ENCODE measurements at places on chromosomes 12 and 14. TPM values are rescaled to one million over a fixed set of nuclear protein-coding genes. Genes with fewer than 3 reads are reported as not detected.

DNA sequence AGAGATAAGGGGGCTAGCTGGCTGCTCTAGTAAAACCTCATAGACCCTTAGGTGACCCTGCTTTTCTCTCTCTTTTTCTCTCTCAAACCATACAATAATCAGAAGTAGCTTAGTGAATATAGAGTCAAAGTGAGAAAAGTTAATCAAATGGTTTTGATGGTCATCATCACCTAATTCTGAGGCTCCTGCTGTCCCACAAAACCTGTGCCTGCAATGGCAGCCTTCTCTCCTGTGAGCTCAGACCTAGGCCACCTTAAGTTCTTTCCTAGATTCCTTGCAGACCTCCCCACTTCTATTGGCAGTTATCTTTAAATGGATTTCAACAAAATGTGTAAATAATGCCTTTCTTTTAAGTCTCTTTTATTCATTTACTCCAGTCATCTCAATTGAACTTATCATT lies 1.5 kb upstream of the RPAP3 start:
- peaks cover 4% of the 10 kb centered on the region for H3K36me3 ChIP-seq
- peaks cover 59% of the 10 kb centered on the region for H3K4me1 ChIP-seq
- peak overlapping the region; percentile 25 for H3K27ac ChIP-seq

GRCh38 chr12:53501615-53502181 lies 615 bp downstream of the TARBP2 start:
- H3K4me3 ChIP-seq, result peak overlapping the region; percentile 99
- H3K36me3 ChIP-seq, result peaks cover 2% of the 10 kb centered on the region
- H3K27me3 ChIP-seq, result no peaks in the 10 kb centered on the region
- peaks cover 46% of the 10 kb centered on the region for H3K4me1 ChIP-seq
- no peak for DNase-seq
- H3K27ac ChIP-seq, result peak overlapping the region; percentile 88

Gene BATF
- total RNA-seq, result 185 TPM

Gene PKP2
- total RNA-seq, result 0.39 TPM

DNA sequence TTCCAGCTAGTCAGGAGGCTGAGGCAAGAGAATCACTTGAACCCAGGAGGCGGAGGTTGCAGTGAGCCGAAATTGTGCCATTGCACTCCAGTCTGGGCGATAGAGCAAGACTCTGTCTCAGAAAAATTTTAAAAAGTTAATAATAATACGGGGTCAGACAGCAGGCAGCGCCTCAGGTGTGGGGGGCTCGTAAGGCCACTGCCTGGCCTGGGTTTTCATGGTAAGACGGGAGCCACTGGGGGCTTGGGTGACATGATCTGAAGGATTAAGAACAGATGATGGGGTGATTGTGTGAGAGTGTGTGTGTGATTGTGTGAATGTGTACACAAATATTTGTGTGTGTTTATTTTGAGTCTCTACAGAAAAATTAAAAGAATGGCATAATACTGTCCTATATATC lies 23.6 kb downstream of the BCL7A start:
- H3K4me3 ChIP-seq, result no peak overlapping the region
- DNase-seq, result no peak
- H3K27me3 ChIP-seq, result no peaks in the 10 kb centered on the region
- no peaks in the 10 kb centered on the region for H3K4me1 ChIP-seq
- H3K36me3 ChIP-seq, result no peaks in the 10 kb centered on the region

DNA sequence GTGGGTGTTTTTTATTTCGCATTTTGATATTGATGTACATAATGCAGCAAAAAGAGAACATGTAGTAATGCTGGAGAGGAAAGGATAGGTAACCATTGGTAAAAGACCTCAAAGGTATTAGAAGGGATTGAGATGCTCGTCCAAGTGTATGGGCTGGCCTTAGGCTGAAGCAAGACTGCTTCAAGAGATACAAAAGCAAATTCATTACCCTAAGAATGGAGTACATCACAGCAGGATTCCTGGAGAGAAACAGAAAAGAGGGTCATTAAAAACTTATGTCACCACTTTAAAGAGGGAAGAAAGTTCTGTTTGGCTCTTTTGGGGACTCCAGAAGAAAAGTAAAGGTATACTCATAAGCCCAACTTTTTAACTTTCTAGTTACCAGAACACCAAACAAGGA lies 420.5 kb downstream of the ZFP36L1 start:
- H3K27me3 ChIP-seq, result no peaks in the 10 kb centered on the region
- peaks cover 49% of the 10 kb centered on the region for H3K4me1 ChIP-seq
- H3K27ac ChIP-seq, result no peak overlapping the region
- DNase-seq, result no peak

GRCh38 chr12:132266370-132266769 lies 63.0 kb downstream of the GALNT9 start:
- H3K4me1 ChIP-seq, result no peaks in the 10 kb centered on the region
- no peak overlapping the region for H3K4me3 ChIP-seq
- H3K36me3 ChIP-seq, result no peaks in the 10 kb centered on the region
- H3K27me3 ChIP-seq, result no peaks in the 10 kb centered on the region
- DNase-seq, result no peak
- no peak overlapping the region for H3K27ac ChIP-seq

Gene C3AR1
- 0.19 TPM for total RNA-seq

Gene AMIGO2
- total RNA-seq, result 15.1 TPM

DNA sequence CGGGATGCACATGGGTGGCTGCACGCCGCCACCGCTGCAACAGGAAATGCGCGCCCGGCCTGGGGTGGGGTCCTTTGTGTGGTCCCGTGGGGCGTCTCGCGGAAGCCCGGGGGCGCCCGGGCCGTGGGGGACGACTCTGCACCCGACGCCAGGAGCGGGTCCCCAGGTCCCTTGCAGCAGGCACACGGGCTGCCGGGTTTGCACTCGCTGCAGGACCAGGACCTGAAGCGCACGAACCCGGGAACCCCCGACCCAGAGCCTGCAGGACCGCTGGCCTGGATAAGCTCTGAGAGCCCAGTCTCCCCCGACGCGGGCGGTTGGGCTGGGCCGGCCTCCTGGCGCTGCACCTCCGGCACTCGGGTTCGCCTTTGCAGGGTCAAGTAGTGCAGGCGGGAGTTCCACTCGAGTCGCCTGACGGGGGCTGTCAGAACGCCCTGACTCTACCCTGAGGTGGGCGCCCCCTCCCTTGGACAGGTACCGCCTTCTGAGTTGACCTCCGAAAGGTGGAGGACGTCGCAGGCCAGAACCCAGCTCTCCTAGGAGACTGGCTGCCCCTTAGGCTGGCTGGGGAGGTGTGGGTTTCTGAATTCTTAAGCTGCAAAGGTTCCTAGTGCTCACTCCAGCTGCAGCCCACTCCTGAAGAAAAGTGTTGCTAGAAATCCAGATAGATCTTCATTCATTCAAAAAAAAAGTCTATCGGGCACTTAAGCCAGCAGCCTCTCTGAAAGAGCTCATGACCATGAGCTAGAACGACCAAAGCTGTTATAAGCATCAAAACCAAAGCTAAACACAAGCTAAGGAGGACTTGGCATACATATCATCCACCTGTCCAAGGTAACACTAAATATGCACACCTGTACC lies 68.0 kb downstream of the RNF34 start:
- no peak overlapping the region for H3K27ac ChIP-seq
- peak overlapping the region; percentile 49 for H3K4me3 ChIP-seq
- H3K27me3 ChIP-seq, result no peaks in the 10 kb centered on the region
- peaks cover 25% of the 10 kb centered on the region for H3K4me1 ChIP-seq
- DNase-seq, result no peak
- no peaks in the 10 kb centered on the region for H3K36me3 ChIP-seq

- no peaks in the 10 kb centered on the region for H3K36me3 ChIP-seq
- H3K27ac ChIP-seq, result no peak overlapping the region
- H3K27me3 ChIP-seq, result peaks cover 6% of the 10 kb centered on the region
- no peaks in the 10 kb centered on the region for H3K4me1 ChIP-seq
- H3K4me3 ChIP-seq, result no peak overlapping the region
These were observed 124.9 kb upstream of the ATXN7L3B start for GRCh38 chr12:74412606-74413230.

- H3K4me1 ChIP-seq, result no peaks in the 10 kb centered on the region
- peaks cover 5% of the 10 kb centered on the region for H3K27me3 ChIP-seq
- DNase-seq, result no peak
- no peak overlapping the region for H3K4me3 ChIP-seq
- H3K36me3 ChIP-seq, result no peaks in the 10 kb centered on the region
These were observed 78.0 kb downstream of the SRGAP1 start for GRCh38 chr12:63922474-63922873.

Gene JAG2
- total RNA-seq, result 5.4 TPM

GRCh38 chr14:68623826-68624225 lies 169.0 kb downstream of the ZFP36L1 start:
- H3K4me1 ChIP-seq, result peaks cover 20% of the 10 kb centered on the region
- no peaks in the 10 kb centered on the region for H3K27me3 ChIP-seq
- no peak overlapping the region for H3K27ac ChIP-seq
- H3K4me3 ChIP-seq, result no peak overlapping the region
- no peaks in the 10 kb centered on the region for H3K36me3 ChIP-seq

Data from activated T-cell treated with anti-CD3 and anti-CD28 coated beads, Interleukin-2, amount 50 U/mL, for 72 hours (primary cell).